Colonic mucosa (tissue), 4 donors: ENCODE measurements at places on chromosomes 4 and X.
A peak's percentile ranks its signal among the peaks of the same experiment; 100 is the strongest.

DNA sequence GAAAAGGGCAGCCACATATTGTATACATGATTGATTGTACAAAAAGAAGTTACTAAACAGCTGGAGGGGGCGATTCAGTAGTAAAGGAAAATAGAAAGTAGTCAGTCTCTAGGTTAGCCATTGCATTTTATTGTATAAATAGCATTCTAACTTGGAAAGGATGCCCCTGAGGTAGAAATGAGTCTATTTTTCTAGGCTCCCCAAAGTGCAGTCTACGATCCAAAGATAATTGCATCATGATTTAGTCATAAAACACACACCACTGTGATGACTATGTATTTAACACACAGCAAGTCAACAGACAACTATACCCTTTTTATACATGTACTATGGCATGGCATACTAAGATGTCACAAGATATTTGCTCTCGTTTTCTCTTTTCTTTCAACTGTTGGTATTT is 204.9 kb downstream of the APBB2 start:
- DNase-seq: no peak

DNA sequence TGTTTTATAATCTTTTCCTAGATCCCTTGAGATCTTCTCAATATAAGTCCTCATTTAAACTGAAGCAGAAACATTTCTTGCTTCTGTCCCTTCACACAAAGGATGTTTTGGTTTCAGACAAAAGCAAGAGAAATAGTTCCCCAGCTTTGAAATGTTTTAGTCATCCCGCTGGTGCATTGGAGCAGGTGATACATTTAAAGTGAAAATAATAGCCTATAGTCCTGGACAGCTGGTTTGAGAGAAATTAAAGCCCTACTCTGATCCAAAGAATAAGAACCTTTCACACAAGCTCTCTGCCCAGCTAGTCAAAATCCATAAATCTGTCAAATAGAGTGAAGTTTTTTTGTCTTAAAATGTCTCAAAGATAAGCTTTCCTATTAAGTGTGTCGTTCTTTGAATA is 79.4 kb downstream of the LUZP4 start:
- DNase-seq: no peak

DNA sequence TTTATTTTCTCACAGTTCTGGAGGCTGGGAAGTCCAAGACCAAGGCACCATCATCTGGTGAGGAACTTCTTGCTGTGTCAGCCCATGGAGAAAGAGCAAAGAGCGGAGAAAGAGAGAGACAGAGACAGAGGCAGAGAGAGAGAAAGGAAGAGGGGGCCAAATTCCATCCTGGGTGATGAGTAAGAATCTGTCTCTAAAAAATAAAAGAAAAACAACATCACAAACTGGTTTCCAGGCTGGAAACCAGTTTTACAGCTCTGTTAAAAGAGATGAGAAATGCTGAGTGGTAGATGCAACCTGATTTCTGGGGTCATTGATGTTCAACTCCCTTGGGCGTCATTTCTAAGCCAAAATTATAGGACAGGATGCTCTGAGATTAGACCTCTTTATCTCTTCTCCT is 72.9 kb downstream of the SHOX start:
- no peak for DNase-seq

DNA sequence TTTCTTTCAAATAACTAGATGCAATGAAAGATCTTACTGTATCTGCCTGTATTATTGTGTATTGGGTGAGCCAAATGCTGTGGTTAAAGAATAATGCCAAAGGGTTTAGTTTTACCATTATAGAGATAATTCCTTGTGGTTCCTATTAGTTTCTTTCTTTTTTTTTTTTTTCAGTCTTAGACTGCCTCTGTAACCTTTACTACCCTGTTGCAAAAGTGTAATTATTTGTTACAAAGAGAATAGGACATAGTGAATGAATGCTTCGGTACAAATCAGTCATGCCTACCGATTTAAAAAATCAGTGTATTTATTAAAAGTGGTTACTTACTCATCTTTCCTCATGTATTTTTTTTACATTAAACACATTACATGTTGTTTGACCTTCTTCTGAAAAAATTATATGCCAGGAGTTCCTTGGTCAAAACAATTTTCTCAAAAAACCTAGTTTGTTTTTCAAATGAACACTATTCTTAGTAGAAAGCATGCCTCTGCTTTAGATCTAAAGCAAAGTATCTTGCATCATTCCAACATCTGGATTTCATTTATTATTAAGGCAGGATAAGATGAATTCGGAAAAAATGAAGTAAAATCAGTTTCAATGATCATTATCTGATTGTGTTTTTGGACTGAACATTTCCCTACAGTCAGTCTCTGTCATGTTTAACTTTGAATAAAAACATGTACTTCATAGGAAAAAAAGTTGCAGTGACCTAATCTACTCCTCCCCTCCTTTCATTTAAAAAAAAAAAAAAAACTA is 21.2 kb upstream of the SYNPO2 start:
- DNase-seq: no peak

GRCh38 chrX:74511704-74512103 is 90.4 kb downstream of the SLC16A2 start:
- DNase-seq: no peak

DNA sequence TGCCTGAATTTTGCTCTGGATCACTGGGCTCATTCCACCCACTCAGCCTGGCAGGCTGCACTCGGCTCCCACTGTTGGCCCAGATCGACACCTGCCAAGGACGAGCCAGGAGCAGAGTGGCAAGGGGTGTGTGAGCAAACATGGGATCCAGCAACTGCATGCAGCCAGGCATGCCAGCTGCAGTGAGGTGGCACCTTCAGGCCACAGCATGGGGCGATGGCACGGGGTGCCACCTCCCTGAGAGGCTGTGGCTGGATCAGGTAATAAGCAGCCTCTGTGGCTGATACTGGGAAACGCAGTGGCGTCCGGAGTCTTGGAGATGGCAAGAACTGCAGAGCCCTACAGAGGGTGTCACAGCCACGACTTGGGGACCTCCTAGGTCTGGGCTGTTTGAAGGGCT is 244.5 kb upstream of the FSTL5 start:
- DNase-seq: peak; percentile 55

DNA sequence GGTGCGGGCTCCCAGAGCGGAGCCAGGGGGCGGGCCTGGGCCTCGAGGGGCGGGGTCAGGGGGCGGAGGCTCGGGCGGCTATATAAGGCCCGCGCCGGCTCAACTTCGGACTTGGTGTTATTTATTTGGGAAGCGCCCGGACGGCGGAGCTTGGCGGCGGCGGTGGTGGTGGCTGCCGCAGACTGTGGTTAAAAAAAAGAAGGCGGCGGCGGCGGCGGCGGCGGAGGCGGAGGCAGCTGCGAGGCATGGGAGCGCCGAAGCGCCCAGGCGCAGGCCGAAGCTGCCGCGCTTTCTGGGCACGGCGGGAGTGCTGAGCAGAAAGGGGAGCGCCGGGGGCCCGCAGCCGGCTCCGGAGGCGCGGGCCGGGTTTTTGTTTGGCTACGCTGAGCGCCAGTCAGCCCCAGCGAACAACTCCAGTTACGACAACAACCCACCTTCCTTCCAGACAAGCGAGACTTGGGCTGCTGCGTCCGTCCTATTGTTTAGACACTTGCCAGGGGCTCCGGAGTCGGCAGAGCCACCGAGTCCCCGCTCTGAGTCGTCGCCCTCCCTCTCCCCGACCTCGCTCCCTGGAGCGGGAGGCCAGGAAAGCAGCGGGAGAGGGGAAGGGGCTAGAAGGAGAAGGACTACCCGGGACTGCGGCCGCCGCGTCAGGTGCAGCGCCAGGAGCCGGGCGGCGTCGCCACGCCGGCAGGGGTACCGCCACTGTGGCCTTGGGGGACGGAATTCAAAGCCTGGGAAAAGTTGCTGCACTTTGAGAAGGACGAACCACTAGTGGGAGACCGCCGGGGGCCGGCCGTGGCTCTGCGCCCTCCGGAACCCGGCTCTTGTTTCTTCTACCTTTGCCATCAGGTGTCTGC is at the start of gene SLIT2:
SLIT2 (plus strand) TSS at position 110 of the 860 bp plus-strand sequence. CDS start 1,911 bp downstream, outside the sequence.
- DNase-seq: peak; percentile 80

DNA sequence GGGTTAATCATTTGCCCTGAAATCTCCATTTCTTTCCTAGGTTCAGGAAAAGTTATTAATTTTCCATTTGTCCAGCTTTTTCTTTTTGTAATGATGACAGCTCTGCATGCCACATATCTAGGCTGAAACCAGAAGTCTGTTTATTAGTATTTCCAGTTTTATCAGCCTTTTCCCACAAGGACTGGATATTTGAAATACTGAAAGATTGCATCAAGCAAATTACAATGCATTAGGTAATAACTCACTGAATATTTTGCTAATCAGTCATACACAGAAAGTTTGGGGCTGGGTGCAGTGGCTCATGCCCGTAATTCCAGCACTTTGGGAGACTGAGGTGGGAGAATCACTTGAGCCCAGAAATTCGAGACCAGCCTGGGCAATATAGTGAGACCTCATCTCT is 21.5 kb downstream of the SLC9A7 start:
- DNase-seq: no peak

DNA sequence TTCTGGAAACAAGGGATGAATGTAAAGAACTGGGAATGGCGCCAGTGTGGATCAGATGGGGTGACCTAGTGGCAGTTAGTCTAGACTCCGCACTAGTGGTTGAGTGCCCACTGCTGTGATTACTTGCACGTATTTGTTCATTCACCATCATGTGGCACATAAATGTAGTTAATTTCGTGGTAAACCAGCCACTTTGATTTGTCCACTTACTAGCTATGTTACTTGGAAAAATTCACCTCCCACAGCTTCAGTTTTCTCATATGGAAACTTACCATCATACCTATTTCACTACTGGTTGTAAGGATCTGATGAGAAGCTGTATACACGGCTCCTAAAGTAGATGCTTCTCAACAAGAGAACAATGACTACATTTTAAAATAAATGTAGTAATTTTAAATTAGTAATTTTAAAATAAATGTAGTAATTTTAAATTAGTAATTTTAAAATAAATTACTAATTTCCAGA is 394 bp upstream of the DYNLT3 start:
- DNase-seq: no peak

- DNase-seq: no peak
These were observed 1.5 kb upstream of the IL13RA2 start for GRCh38 chrX:115018944-115019343.

GRCh38 chr4:184815046-184815877 is 10.5 kb downstream of the ACSL1 start:
- DNase-seq: peak; percentile 89

- DNase-seq: no peak
These were observed 67.7 kb upstream of the C4orf50 start for GRCh38 chr4:6085691-6086628.

GRCh38 chr4:77031544-77031943 is 44.2 kb downstream of the CCNI start:
- DNase-seq: no peak

DNA sequence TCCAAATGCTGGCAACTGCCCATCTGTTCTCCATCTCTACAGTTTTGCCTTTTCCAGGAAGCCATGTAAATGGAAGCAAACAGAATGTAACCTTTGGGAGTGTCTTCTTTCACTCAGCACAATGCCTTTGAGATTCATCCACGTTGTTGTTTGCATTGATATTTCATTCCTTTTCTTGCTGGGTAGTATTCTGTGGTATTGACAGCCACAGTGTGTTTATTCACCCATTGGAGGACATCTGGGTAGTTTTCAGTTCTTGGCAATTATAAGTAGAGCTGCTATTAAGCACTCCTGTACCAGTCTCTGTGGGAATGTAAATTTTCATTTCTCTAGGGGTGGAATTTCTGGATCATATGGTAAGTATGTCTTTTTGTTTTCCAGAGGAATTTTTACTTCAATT is 194.3 kb upstream of the RPS6KA3 start:
- no peak for DNase-seq

- DNase-seq: no peak
These were observed 3.4 kb downstream of the NCAPG start for GRCh38 chr4:17814140-17814539.

DNA sequence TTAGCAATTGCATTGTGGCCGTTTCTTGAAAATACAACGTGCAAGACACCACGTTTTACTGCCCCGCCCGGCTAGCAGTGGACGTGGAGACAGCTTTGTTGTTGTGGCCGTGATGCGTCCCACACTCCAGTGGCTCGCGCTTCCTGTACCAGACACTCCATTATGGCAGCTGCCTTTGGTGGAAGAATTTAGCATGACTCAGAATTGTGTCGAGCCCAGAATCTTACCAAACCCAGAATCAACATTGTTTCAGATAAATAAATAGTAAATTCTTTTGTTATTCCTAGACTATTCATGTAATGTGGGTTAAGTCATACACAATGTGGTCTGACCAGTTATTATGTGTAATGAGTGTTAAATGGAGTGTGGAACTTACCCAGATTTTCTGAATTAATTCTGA is 25.3 kb upstream of the S100P start:
- DNase-seq: no peak

DNA sequence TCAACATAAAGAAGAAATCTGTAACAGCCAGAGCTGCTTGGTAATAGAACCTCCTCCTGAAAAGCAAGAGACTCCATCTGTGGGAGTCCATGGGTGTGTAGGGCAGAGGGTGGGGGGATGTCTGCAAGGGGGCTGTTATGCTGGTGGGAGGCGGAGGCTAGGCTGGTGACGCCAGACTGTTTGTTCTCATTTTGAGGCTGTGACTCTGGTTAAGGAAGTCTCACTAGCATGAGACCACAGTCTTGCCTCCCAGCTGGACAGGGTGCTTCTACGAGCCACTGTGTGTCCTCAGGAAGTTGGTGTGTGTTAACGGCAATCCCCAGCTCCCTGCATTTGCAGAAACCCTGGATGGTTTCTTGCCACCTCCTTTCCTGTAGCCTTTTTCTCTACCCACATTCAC is 79.8 kb downstream of the NSUN7 start:
- DNase-seq: no peak

DNA sequence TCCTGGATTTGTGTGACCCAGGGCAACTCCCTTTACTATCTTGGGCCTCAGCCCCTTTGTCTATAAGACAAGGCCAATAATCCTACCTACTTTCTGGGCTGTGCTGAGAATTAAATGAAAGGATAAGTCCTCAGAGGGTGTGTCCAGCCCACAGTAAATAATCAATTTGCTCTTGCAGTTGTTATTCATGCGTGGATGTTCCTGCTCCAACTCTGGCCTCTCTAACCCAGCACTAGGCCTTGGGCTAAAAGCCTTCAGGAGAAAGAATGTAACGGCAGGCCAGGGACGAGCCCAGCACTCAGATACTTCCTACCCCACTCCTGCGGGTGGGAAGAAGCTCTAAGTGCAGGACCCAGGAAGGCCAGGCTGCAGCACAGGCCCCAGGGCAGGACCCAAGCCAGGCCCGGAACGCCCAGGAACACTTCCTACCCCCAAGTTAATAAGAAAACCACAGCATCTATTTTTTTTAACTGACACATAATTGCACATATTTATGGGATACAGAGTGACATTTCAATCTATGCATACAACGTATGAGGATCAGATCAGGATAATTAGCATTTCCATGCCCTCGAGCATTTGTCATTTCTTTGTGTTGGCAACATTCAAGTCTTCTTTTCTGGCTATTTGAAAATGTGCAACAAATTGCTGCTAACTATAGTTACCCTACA is 179.6 kb upstream of the RBPJ start:
- no peak for DNase-seq

GRCh38 chrX:102599951-102600579 is 750 bp downstream of the ARMCX5 start:
- no peak for DNase-seq
